CD8-positive, alpha-beta memory T cell (primary cell): ENCODE measurements at places on chromosomes 1 and 21. TPM values are rescaled to one million over a fixed set of nuclear protein-coding genes. Genes with fewer than 3 reads are reported as not detected.
A peak's percentile ranks its signal among the peaks of the same experiment; 100 is the strongest.

DNA sequence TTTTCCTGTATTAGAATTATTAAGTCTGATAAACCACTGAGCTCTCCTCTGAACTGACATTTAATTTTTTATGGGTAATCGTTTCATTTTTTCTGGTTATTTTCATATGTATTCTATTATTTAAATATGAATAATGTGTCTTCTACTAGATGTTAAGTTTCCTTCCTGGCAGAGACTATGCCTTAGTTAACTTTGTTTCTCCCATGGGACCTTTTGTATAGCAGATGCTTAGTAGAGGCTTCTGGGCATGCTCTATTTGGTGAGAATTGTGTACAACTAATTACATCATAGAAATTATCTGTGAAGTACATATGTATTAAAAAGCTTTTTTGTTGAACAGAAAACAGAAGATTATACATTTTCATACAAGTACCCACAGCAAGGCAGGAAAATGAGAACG, 23.4 kb downstream of the CTBS start:
- DNase-seq = no peak

- DNase-seq = no peak
These were observed 17.0 kb upstream of the ITLN2 start for GRCh38 chr1:160971618-160972056.

The NPR1 gene
- polyA plus RNA-seq = not detected

GRCh38 chr1:156887734-156888133, 5.8 kb upstream of the PEAR1 start:
- no peak for DNase-seq

- DNase-seq = no peak
These were observed 6.1 kb downstream of the C1orf21 start for GRCh38 chr1:184392779-184393522.

The CFAP107 gene
- not detected for polyA plus RNA-seq

The CELA2A gene
- polyA plus RNA-seq = not detected

DNA sequence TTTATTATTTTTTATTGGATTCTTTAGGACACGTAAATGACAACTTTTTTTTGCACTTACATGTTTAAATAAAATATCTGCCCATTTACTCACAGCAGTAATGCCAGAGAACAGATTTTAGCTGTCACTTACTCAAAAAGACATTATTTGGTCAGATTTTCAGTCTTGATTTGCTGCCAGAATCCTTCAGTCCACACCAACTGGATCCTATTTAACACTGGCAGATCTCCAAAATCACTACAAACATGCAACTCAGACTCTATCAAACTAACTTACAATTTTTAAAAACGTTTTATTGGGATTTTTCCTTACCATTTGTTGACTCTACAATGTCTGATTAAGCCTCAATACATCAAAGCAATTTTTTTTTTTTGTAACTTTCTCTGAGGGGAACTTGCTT, 11.1 kb downstream of the ATP6V1G3 start:
- no peak for DNase-seq

The SIM2 gene
- 0.07 TPM for polyA plus RNA-seq

The ADORA3 gene
- polyA plus RNA-seq = not detected

DNA sequence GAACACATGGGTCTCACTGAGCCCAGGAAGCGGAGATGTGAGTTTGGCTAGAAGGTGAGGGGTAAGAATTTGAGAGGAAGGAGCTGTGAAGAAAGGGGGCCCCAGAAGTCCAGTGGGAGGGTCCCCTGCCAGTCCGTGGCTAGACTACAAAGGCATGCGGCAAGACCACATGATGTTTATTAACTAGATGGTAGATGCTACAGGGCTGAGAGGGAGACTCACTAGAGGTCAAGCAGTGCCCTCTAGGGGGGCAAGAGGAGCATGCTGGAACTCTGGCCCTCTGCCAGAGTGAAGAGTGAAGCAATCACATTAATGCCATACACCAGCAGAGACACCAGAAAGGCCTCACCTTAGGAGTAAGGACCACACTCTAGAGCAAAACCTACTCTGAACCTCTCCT, 12.2 kb downstream of the KIAA0319L start:
- DNase-seq = peak; percentile 26

The NOS1AP gene
- not detected for polyA plus RNA-seq

The SLC39A1 gene
- polyA plus RNA-seq = 39.2 TPM

GRCh38 chr1:60227601-60228000, 154.0 kb upstream of the C1orf87 start:
- DNase-seq = no peak

The DENND2D gene
- 258 TPM for polyA plus RNA-seq

DNA sequence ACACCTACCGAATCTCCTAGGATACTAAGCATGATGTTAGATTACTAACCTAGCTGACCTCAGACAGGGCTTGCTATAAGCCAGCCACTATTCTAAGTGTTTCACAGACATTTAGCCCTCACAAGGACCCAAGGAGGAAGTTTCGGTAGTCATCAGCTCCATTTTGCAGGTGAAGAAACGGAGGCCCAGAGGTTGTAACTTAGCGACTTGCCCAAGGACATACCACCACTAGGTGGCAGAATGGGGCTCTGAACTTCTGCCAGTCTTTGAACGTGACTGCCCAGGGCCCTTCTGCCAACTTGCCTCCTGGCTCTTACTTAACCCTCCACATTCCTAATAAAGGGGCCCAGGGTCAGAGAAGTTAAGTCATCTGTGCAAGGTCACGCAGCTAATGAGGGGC, 283.5 kb downstream of the C1orf94 start:
- no peak for DNase-seq

GRCh38 chr1:218959784-218960183, 213.9 kb upstream of the LYPLAL1 start:
- DNase-seq = no peak

The PODN gene
- polyA plus RNA-seq = 0.53 TPM

GRCh38 chr1:94501935-94502334, 39.6 kb downstream of the F3 start:
- no peak for DNase-seq

DNA sequence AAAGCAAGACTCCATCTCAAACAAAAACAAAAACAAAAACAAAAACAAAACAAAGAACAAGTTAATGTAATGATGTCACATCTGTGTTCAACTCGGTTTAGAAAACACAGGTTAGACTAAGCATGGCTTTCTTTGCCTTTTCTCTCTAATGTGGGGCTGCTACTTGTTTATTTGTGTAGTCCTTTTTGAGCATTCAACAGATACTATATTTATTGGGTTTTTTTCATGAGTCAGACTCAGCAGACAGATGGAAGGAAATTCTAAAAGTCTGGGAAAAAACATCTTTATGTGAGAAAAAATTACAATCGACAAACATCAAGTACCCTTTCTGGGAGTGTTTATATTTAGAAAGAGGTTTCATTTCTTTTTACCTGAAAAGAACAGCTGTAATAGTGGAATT, 22.3 kb upstream of the OTUD3 start:
- no peak for DNase-seq

GRCh38 chr1:220353229-220354012, 81.2 kb upstream of the RAB3GAP2 start:
- DNase-seq = no peak

- DNase-seq = no peak
These were observed 245.1 kb downstream of the RHOU start for GRCh38 chr1:228980232-228980937.

GRCh38 chr1:221612047-221612777, 129.7 kb downstream of the DUSP10 start:
- no peak for DNase-seq

The MIS18A gene
- polyA plus RNA-seq = 10.7 TPM

- no peak for DNase-seq
These were observed 712 bp downstream of the RAB13 start for GRCh38 chr1:153985341-153985912.

DNA sequence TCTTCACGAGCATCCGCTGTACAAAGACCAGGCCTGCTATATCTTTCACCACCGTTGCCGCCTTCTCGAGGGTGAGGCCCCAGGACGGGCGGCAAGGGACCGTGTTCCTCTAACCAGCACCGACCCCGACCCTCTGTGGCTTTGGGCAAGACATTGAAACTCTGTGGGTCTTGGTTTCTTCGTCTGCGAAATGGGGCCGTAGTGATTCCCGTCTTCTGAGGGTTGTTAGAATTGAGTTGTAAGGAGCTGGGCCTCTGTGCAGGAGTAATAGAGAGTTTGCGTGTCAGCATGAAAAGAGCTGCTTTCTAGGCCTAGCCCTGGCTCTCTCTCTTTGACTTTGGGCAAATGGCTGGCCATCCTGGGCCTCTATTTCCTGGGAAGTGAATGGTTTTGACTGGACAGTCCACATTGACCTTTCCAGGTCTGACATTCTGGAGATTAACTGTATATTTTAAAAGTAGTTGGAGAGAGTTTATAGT, 591 bp downstream of the MRPL37 start:
- no peak for DNase-seq

DNA sequence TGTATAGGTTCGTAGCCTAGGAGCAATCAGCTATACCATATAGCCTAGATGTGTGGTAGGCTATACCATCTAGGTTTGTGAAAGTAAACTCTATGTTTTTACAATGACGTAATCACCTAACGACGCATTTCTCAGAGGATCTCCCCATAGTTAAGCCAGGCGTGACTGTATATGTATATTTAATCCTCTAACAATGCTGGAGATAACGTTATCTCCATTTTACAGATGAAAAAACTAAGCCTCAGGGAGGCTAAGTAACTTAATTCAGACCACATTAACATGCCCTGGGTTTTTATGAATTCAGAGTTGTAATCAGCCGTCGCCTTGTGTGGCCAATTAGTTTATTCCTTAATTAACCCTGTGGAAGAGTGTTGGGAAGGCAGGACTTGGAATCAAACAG, 107.7 kb upstream of the PLXNA2 start:
- no peak for DNase-seq

- DNase-seq = no peak
These were observed 186.0 kb upstream of the AJAP1 start for GRCh38 chr1:4468386-4468785.

- DNase-seq = no peak
These were observed 509 bp downstream of the ADAMTS4 start for GRCh38 chr1:161198194-161198896.

The ST6GALNAC5 gene
- not detected for polyA plus RNA-seq

- no peak for DNase-seq
These were observed 7.8 kb downstream of the ERI3 start for GRCh38 chr1:44347280-44347679.

The CRYBG2 gene
- polyA plus RNA-seq = 1.9 TPM

The ROR1 gene
- not detected for polyA plus RNA-seq

The SIK1 gene
- polyA plus RNA-seq = 0.62 TPM

DNA sequence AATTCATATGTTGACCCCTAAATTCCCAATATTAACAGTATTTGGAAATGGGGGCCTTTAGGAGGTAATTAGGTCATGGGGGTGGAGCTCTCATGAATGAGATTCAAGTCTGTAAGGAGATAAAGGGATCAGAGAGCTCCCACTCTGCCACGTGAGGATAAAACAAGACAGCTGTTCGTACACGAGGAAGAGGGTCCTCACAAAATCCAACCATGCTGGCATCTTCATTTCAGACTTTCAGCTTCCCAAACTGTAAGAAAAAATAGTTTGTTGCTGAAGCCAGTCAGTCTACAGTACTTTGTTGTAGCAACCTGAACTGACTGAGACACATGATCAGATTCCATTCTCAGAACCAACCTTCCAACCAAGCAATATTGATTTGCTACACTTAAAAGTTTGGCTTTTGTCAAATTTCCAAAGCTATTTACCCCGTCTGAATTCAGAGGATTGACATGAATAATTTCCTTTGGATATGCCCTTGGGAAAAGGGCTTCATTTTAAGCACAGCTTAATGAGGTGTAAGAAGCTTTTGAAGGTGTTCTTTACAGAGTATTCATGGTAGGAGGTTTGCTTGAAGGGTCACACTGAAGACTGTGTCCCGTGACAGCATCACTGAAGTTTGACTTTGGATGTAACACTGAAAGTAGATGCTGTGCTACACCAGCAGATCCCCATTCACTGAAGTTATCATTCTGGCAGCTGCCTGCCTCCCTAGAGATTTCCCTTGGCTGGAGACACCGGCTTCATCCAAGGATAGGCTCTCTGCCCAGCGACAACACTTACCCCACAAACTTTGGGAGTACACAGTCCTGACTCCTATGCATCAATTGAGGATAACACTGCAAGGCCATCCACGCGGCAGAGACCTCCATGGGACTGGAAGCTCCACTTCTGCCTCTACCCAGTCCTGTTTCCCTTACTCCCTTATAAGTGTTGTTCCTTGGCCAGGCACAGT, 4.9 kb upstream of the OMA1 start:
- DNase-seq = no peak

The DYNLT5 gene
- not detected for polyA plus RNA-seq
